AG09309 (cell line): ENCODE measurements at places on chromosomes 2 and 18.
A peak's percentile ranks its signal among the peaks of the same experiment; 100 is the strongest.

- peak; percentile 59 for DNase-seq
These were observed 319 bp upstream of the EN1 start for GRCh38 chr2:118847762-118848172.

- no peak for DNase-seq
These were observed 95.8 kb downstream of the PXDN start for GRCh38 chr2:1648241-1649102.

GRCh38 chr2:120778244-120778643 lies 42.6 kb downstream of the GLI2 start:
- DNase-seq = no peak

DNA sequence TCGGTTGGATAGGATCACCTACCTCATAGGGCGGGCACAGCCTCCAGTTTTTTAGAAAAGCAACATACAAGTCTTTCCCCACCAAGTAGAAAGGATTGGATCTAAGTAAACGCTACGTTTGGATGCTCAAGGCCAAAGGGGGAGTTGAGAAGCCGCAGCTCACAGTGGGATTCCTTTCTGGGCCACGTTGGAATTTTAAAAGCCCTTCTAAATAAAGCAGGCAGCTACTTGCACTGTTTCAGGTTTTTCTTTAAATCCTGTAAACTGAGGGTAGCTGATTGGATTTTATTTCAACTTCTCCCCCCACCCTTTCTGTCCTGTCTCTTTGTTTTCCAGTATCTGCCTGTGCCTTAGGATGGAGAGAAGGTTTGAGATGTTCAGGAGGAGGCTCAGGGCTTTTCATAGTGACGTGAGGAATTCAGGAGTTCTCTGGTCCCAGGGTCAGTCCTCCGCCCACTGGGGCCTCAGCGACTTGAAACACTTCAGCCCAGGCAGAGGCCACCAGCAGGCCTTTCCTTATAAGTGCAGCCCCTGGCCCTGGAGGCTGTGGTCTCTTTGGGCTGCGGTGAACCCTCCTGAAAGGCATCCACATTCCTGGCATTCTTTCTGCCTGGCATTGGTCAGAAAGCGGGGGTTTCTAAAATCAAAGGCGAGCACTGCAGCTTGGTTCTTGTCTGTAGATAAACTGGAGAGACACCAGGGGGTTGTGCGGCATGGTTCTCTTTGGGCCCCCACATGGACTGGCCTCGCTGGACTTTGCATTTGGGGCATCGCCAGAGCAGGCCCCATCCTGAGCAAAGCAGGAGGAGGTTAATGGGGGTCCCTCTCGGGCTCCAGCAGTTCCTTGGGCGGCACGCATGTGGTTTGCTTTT lies 44.5 kb downstream of the SH3BP4 start:
- DNase-seq = peak; percentile 25

DNA sequence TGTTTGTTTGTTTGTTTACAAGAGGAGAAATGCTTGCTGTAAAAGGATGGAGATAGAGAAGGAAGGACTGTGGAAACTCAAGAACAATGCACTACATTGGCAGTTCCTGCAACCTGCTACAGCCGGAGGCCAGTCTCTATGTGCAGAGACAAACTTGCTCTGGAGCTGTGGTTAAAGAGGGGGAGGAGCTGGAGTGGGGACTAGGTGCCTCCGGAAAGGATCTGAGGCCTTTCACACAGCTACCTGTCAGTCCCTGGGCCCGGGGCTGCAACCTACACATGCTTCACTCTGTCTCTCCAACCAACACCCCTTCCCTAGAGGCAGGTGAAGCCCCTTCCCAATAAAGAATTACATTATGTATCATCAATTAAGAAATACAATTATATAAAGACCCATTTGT lies 1234.0 kb upstream of the ZEB2 start:
- DNase-seq = no peak

DNA sequence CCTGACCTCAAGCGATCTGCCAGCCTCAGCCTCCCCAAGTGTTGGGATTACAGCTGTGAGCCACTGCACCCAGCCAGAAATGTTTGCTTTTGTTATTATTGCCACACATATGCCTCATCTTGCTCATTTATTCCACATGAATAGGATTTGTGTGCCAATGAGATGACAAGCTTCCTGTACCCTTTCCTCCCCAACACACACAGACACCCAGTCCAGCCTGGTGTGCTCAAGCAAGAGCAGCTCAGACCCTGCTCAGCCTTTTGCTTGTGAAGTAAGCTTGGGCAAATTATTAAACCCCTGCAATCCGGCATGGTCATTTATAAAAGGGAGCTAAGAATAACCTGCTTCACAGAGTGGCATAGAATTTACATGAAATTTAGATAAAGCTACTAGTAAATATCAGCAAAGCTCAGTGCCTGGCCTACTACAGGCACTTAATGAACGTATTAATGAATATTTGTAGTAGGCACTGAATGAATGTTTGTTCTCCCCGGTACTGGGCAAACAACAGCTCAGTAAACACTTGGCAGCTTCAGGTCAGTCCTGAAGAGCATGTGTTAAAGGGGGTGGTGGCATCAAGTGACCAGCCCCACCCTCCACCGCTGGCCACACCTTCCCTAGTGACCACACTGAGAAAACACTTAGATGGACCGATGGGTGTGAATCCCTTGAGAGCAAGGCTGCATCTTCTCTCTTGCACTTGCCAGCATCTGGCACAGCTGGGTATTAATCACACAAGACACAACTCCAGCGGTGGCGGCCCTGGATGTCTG lies 280.2 kb downstream of the SRBD1 start:
- DNase-seq = peak; percentile 24

DNA sequence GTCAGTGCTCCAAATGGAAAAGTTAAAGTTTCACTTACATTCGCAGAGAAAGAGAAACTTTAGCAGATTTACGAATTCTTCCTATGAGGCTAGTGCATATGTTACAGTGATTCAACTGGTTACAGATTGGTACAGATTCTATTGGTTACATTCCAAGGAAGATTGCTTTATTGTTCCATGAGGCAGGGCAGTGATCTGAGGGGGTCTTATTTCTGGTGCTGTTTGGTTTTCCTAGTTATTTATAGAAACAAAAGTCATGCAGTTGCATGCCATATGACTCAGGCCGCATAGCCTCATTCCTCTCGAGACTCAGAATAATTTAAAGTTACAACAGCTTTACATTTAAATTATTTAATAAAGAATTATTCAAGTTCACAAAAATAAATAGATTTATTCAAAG lies 385.4 kb upstream of the SYT4 start:
- peak; percentile 68 for DNase-seq

DNA sequence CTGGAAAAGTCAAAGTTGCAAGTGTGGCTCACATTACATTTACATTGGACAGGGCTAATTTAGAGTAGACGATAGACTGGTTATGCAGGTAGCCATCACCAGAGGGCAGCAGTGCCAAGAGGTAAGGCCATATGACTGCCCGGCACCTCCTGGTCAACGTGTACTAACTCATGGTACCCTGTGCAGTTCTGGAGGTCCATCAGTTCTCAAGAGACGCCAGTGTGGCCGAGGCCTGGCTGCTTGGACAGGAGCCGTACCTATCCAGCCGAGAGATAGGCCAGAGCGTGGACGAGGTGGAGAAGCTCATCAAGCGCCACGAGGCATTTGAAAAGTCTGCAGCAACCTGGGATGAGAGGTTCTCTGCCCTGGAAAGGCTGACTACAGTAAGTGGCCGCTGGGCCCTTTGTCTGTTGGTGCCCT lies 65.8 kb upstream of the EML6 start:
- DNase-seq = no peak

DNA sequence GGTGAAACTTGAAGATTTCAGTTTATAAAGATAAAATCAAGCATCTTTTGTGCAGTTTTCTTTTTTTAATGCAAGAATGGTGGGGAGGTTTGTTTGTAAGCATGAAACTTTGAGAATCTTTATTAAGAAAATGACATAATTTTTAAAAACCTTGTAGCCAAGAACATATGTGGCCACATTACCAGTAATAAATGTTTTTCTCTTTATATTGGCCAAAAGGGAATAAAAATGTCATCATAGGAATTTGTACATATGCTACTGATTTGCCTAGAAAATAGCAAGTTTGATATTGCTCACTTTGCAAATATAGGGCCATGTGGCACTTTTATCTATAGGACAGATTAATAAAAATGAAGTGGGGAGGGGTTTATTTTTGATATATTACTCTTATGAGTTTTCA lies 25.6 kb downstream of the METTL21A start:
- no peak for DNase-seq

- no peak for DNase-seq
These were observed 144.5 kb downstream of the CYP26B1 start for GRCh38 chr2:72003124-72003523.
